A549 treated with AZD2906 at 1 μM for 4 hours (cell line): ENCODE measurements at places on chromosomes 7 and 10. TPM values are rescaled to one million over a fixed set of nuclear protein-coding genes. Genes with fewer than 3 reads are reported as not detected.

The ADRA2A gene
- 0.12 to 0.20 TPM (median 0.18 TPM) in 5 replicates for total RNA-seq

The PBLD gene
- 2.7 to 3.7 TPM (median 3.4 TPM) in 5 replicates for total RNA-seq

The DNMBP gene
- total RNA-seq = 16.2 to 25.3 TPM (median 20.9 TPM) in 5 replicates

The FEZF1 gene
- total RNA-seq = not detected in 5 replicates

The SNCG gene
- 10.4 to 14.7 TPM (median 14.1 TPM) in 5 replicates for total RNA-seq

The LRRC4 gene
- total RNA-seq = not detected in 5 replicates
